ENCODE measurements at places on chromosomes 6 and 20. TPM values are rescaled to one million over a fixed set of nuclear protein-coding genes. Genes with fewer than 3 reads are reported as not detected.

Gene CLDN20
- not detected for total RNA-seq

Gene CD40
- total RNA-seq = 5.9 TPM

DNA sequence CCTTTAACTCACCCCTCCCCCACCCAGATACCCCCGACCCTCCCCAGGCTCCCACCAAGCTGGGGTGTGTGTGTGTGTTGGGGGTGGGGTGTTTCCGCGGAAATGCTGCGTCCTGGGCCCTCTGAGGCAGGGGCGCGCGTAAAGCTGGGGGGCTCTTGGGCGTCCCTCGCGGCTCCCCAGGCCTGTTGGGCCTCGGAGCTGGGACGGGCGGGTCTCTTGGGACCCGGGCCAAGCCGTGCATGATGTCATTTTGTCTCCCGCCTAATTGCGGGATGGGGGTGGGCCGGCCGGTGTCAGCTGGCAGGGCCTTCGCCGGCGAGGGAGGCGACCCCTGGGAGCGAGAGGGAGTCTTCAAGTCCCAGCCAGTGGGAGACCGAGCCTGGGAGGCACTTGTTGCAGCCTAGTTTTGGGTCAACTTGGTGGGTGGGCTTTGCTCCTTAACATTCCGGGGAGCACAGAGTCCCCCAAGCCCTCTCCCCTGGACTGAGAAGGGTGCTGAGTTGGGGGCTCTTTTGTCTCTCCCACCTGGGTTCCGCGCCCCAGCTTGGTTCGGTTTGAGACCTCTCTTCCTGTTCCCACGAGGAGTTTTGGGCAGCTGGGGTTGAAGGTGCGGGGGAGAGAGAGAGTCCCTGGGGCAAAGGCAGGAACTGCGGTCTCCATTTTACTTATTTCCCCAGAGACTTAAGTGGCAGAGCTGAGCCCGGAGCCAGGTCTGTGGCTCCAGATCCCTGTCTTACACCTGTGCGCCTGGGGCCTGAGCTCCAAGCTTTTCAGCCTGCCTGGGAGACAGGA lies 623 bp downstream of the MYBL2 start:
- no peak for DNase-seq

GRCh38 chr20:51402201-51402600 lies 140.3 kb downstream of the NFATC2 start:
- DNase-seq = peak; percentile 47

GRCh38 chr20:35821807-35822242 lies 50.0 kb downstream of the PHF20 start:
- no peak for DNase-seq

DNA sequence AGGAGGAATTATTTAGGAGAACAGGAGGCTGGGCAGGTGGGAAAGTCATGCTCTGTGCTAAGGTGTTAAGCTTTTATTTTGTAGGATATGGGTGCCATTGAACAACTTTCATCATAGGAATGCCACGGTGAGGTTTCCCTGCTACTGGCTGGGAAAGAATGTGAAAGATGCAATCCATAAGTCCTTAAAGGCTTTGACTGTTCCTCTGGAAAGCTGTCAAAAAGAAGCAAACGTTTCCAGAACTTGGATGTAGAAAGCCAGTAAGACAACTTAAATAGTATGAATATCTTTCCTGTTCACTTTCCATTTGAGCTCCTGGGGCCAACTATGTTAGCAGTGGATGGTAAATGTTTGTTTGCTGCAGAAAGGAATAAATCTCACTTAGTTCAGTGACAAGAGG lies 574.4 kb downstream of the RNF144B start:
- no peak for DNase-seq

- peak; percentile 69 for DNase-seq
Measured at GRCh38 chr20:5714261-5715041, 35.8 kb upstream of the SHLD1 start.

Gene TINAG
- not detected for total RNA-seq

Gene TP53RK
- total RNA-seq = 22.4 TPM

DNA sequence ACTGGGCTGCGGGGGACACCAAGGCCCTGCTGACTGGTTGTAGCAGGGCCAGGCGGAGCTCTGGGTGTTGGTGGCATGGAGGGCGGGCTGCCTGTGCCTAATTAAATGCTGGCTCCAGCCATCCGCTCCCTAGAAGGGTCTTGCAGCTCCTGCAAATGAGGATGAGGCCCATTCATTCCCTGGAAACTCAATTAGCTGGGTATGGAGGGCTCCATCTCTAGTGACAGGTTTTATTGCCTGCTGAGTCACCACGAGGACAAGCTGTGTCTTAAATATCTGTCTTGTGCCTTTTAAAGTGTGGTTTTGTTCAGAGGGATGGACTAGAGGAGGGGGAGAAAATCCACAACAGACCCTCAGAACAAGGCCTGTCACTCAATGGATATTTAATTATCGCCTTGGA lies 60.9 kb downstream of the SULF2 start:
- no peak for DNase-seq

DNA sequence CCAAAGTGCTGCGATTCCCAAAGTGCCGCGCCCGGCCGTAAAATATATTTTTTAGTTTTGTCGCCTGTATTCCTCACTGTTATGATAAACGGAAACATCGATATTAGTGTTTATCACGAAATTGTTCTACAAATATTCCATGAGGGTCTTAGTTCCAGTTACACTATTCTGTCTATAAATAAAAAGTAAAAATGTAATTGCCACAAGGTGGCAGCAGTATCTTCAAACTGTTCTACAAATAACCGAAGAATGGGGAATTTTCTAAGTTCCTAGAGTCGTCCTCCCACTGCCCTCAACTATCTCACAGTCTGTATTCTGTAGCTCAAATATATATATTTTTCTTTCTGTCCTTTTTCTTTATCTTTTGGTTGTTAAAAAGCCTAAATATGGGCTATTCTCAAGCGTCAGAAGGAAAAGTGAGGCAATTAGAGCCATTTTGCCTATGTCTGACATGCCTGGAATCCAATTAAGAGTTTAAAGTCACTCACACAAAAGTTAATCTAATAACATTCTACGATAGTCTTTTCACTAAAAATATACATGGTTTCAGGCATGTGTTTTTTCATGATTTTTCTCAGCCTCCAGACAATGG lies 14.2 kb upstream of the FAM162B start:
- DNase-seq = no peak

GRCh38 chr6:34656378-34657036 lies 40.1 kb downstream of the ILRUN start:
- no peak for DNase-seq

GRCh38 chr6:108716801-108717791 lies 131.1 kb upstream of the ARMC2 start:
- no peak for DNase-seq

GRCh38 chr6:143336446-143337152 lies 113.9 kb downstream of the ADAT2 start:
- no peak for DNase-seq

- no peak for DNase-seq
Measured at GRCh38 chr6:21996425-21997118, 300.3 kb downstream of the PRL start.

GRCh38 chr20:8431538-8432434 lies 299.7 kb downstream of the PLCB1 start:
- no peak for DNase-seq

GRCh38 chr20:43586641-43587040 lies 4.1 kb upstream of the IFT52 start:
- DNase-seq = no peak

- DNase-seq = no peak
Measured at GRCh38 chr6:37239526-37239925, 18.0 kb upstream of the TBC1D22B start.

DNA sequence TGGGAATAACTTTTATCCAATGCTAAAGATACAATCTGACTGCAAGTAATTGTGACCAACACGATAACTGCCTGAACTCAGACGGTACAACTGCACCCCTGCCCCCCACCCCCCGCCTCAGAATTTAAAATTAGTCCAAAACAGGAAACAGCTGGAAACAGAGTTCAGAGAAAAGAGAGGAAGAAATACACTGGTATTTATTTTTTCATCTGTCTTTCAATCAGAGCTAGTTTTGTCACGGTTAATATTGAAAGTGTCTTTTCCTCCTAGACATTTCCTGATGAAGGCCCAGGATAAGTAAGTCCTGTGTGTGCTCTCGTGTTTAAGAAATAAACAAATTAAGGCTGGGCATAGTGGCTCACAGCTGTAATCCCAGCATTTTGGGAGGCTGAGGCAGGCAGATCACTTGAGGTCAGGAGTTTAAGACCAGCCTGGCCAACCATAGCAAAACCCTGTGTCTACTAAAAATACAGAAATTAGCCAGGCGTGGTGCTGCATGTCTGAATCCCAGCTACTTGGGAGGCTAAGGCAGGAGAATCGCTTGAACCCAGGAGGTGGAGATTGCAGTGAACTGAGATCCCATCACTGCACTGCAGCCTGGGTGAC lies 21.5 kb downstream of the ACSS1 start:
- no peak for DNase-seq

- no peak for DNase-seq
Measured at GRCh38 chr6:20575125-20575524, 40.9 kb downstream of the CDKAL1 start.

DNA sequence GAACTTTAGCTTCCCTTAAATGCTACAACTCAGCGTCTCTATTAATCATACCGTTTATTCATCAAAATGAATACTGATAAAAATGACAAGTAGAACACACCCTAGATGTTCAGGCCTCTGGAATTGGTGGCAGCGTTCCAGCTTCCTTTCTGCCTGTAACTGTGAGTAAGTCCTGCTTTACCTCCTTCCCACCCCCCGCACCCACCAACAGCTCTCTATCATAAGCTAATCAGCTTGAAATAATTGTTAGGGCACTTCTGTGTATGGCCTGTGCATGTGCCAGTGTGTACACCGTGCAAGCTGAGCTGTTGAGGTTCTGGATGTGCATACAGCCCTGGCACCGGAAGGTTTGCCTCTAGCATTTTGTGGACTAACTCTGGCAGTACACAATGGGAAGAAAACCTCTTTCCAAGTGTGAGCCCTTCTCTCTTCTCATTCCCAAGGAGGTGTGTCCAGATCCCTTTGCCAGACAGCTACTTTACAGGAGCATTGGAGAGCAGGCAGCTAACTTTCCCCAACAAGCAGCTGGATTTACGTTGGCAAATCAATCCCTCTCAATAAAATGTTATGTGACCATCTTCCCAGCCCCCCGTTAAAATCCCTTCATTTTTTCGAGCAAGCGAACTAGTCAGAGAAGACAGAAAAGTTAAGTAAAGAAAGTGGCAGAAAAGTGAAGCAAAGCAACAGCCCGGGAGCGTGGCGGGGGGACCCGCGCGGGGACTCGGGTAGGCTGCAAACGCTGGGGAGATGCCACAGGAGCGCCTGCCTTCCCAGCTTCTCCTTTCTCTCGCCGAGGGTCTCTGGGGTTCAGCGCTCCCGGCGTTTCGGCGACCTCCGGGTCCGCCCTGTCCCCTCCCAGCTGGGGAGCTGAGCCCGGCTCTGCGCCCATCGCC lies 803 bp upstream of the ADGRG6 start:
- DNase-seq = no peak

DNA sequence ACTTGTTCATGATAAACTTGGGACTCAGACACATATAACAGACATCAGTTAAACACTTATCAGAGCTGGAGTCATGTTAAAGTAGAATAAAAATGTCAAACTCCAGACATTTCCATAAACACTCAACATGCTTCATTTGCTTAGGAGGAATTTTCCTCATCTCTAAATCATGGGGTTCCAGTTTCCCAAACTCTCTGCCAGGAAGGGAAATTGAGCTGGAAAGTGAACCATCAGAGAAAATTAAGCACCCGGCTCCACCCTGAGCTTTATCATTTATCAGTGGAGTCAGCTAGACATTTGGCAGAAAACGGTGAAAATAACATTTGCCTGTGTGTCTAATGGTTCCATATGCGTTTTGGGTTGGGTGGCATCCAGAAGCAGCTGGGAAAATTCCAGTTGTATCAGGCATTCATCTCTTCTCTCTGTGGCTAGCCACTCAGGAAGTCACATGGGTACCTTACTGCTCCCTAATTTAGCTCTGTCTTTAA lies 25.3 kb upstream of the ZNFX1 start:
- DNase-seq = no peak

DNA sequence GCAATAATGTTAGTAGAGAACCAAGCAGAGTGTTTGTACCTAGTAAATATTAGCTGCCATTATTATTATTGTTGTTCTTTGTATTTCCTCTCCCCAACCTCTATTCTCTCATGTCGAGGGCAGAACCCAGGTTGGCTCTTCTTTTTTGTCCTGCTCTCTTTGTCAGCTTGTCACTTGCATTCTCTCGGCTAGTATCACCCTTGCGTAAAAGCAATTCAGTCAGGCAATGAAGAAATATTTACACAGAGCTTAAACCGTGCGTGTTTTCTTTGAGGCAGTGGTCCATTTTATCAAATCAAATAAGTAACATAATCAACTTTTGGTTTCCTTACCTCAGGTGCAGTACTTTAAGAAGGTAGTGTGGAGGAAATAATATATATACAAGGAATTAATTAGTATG lies 83.9 kb downstream of the TULP4 start:
- DNase-seq = no peak

GRCh38 chr6:141077355-141078333 lies 1055.1 kb upstream of the GJE1 start:
- DNase-seq = no peak

GRCh38 chr6:135722679-135723078 lies 128.8 kb upstream of the PDE7B start:
- DNase-seq = no peak

DNA sequence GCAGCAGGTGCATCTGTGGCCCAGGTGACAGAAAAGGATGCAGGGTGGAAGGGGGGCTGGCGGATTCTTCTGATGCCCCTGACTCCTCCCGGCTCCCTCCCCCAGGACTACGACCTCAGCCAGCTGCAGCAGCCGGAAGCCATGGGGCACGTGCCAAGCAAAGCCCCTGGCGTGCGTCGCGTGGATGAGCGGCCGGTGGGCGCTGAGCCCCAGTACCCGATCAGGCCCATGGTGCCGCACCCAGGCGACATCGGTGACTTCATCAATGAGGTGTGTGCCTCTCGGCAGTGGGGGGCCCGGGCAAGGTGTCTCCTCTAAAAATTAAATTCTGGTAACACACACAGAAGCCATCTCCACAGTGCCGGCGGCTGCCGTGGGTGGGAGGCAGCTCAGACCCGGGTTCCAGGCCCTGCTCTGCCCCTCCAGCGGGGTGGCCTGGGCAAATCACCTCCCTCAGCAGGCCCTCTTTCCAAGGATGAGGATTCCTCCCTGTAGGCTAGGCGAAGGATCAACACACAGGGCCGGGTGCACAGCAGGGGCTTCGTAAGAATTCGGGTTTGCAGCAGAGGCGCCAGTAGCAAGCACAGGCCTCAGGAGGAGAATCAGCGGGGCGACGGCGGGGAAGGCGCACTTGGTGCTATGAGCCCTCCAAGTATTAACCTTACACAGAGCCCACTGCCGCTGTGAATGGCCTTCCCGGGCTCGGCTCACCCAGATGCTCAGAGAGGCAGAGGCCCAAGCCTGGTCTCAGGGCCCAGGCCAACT lies 131.5 kb downstream of the TAF4 start:
- DNase-seq = no peak
